ENCODE measurements at places on chromosomes 1 and 21. TPM values are rescaled to one million over a fixed set of nuclear protein-coding genes. Genes with fewer than 3 reads are reported as not detected.

OR2T2 gene
- total RNA-seq: not detected

GRCh38 chr21:46646541-46647154, 11.2 kb downstream of the PRMT2 start:
- H3K27ac ChIP-seq: peak overlapping the region; percentile 85
- peaks cover 50% of the 10 kb centered on the region for H3K36me3 ChIP-seq
- peaks cover 33% of the 10 kb centered on the region for H3K4me1 ChIP-seq
- H3K27me3 ChIP-seq: no peaks in the 10 kb centered on the region
- no peak for DNase-seq

DNA sequence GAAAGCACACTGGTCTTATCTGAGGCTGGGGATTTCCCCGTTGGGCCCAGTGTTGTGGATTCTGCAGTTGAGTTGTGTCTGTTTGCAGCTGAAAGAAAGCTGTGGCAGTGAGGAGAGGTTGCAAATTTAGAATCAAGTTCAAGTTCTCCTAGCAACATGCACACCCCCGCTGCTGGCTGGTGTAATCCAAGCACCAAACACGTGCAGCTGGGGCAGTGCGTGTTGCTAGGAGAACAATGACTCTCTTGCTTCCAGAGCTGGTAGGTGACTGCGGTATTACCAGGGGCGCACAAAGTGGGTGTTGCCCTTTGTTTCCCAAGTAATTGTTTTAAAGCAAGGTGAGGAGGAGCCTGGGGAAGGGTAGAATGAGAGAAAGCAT, 91.5 kb downstream of the IER5 start:
- no peak overlapping the region for H3K4me3 ChIP-seq
- peaks cover 13% of the 10 kb centered on the region for H3K4me1 ChIP-seq
- H3K27me3 ChIP-seq: no peaks in the 10 kb centered on the region
- H3K36me3 ChIP-seq: no peaks in the 10 kb centered on the region
- DNase-seq: peak; percentile 54

DNA sequence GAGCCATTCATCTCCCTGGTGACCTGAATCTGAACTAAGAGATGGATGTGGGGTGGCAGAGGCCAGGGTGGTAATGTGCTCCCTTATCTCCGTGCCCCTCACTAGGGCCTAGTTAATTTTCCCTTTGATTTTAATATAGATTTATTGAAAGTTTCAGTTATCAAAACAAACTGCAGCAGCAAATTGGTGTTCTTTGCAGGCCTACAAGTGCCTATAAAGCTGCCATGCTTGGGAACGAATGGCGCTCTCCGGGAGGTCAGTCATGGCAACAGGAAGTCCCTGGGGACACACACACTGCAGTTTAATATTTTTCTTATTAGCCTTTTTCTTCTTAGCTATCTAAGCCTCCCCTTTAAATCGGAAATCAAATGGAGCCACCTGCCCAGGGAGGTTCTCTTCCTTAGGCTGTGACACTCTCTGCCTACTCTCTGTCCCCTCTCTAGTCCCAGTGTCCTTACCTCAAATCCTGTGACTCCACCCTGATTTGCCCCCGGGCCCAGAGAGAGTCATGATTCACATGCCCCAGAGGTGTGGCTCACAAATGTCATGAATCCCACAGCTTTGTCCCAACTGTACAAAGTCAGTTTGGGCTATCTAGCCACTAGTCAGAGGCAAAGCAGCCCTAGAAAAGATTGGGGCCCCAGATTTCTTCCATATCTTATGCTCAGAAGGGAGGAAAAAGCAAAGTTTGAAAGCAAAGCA, 4.3 kb upstream of the ERI3 start:
- H3K27ac ChIP-seq: no peak overlapping the region
- H3K36me3 ChIP-seq: no peaks in the 10 kb centered on the region
- H3K4me1 ChIP-seq: peaks cover 5% of the 10 kb centered on the region
- H3K27me3 ChIP-seq: no peaks in the 10 kb centered on the region
- DNase-seq: no peak

- H3K4me3 ChIP-seq: no peak overlapping the region
- H3K27ac ChIP-seq: no peak overlapping the region
Measured at GRCh38 chr1:39969048-39969447, 14.1 kb downstream of the MFSD2A start.

DNA sequence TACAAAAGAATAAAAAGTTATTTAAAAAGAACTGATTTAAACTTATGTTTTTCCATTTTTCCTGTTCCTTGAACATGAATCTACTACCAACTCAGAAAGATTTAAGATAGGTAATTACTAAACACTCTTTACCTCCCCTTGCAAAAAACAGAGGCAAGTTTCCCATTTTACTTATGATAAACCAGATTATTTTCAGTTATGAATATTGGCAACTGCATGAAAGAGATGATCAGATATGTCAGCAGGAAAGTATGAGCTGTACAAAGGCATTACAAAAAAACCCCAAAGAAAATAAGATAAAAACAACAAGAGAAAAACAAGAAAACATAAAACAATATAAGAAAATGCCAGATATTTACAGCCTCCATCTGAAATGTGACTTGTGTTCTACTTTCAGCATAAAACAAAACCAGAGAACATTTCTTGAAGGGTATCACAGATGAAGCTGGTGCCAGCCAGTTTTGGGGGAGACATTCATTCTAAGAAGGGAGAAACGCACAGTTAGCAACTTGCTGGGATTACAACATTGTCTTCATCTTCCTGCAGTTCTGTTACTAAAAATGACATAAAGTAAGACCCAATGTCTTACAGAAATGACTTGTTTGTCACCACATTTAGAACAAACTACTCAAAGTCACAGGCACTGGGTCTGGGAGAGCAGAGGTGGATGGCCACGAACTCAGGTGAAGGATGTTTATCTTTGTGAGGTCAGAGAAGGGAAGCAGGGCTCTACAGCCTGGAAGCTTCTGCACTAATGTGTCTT, 19.1 kb downstream of the ZC3H12A start:
- peaks cover 7% of the 10 kb centered on the region for H3K4me1 ChIP-seq
- H3K27ac ChIP-seq: no peak overlapping the region
- H3K4me3 ChIP-seq: no peak overlapping the region

LAMB3 gene
- total RNA-seq: 0.88 TPM

DPT gene
- not detected for total RNA-seq

GRCh38 chr1:234292548-234292947, 80.7 kb upstream of the COA6 start:
- H3K4me1 ChIP-seq: no peaks in the 10 kb centered on the region
- no peak overlapping the region for H3K4me3 ChIP-seq

DNA sequence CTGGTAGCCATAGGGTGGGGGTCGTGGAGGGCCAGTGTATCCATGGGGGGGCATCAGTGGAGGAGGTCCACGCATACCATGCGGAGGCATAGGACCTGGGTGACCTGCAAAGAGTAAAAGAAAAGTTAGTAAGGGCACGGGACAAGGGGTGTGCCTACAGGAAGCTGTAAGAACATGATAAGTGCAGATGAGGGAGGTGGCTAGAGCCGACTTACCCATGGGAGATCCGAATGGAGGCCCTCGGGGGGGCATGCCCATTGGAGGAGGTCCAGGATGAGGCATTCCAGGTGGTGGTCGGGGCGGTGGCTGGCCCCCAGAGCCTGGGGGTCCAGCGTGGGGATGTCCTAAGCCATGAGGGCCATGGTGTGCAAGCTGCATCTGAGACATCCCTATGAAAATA, 4.0 kb downstream of the SF3B4 start:
- peaks cover 21% of the 10 kb centered on the region for H3K4me1 ChIP-seq
- H3K36me3 ChIP-seq: peaks cover 51% of the 10 kb centered on the region
- no peaks in the 10 kb centered on the region for H3K27me3 ChIP-seq
- no peak for DNase-seq
- H3K27ac ChIP-seq: no peak overlapping the region

DNA sequence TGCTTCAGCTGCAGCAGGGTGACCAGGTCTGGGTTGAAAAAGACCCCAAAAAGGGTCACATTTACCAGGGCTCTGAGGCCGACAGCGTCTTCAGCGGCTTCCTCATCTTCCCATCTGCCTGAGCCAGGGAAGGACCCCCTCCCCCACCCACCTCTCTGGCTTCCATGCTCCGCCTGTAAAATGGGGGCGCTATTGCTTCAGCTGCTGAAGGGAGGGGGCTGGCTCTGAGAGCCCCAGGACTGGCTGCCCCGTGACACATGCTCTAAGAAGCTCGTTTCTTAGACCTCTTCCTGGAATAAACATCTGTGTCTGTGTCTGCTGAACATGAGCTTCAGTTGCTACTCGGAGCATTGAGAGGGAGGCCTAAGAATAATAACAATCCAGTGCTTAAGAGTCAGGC, 2.9 kb downstream of the C1QA start:
- H3K27ac ChIP-seq: no peak overlapping the region
- no peaks in the 10 kb centered on the region for H3K4me1 ChIP-seq
- no peaks in the 10 kb centered on the region for H3K36me3 ChIP-seq
- DNase-seq: no peak
- no peak overlapping the region for H3K4me3 ChIP-seq

GRCh38 chr1:36182734-36183133, 26.8 kb downstream of the MAP7D1 start:
- H3K27me3 ChIP-seq: no peaks in the 10 kb centered on the region
- peak overlapping the region; percentile 56 for H3K27ac ChIP-seq
- H3K36me3 ChIP-seq: peaks cover 18% of the 10 kb centered on the region
- DNase-seq: no peak
- H3K4me1 ChIP-seq: no peaks in the 10 kb centered on the region

All from activated naive CD8-positive, alpha-beta T cell treated with anti-CD3 and anti-CD28 coated beads for 36 hours (primary cell).